ENCODE measurements at places on chromosomes 16 and 17. TPM values are rescaled to one million over a fixed set of nuclear protein-coding genes. Genes with fewer than 3 reads are reported as not detected.

The UNC45B gene
- not detected for total RNA-seq

The FADS6 gene
- 0.03 TPM for total RNA-seq

The RNF135 gene
- total RNA-seq = 22.6 TPM

The TP53TG3 gene
- 0.28 TPM for total RNA-seq

The PTX4 gene
- not detected for total RNA-seq

The C16orf96 gene
- total RNA-seq = 0.06 TPM

The KRT26 gene
- not detected for total RNA-seq

The CAPNS2 gene
- not detected for total RNA-seq

The LRRC46 gene
- 4.8 TPM for total RNA-seq

The MPP2 gene
- 1.3 TPM for total RNA-seq

The RNF213 gene
- total RNA-seq = 45.2 TPM

The HCRT gene
- not detected for total RNA-seq

The CLEC18B gene
- total RNA-seq = 0.46 TPM

The KLHL11 gene
- total RNA-seq = 2.5 TPM

The CFAP97D1 gene
- total RNA-seq = 0.07 TPM

The CISD3 gene
- total RNA-seq = 90.7 TPM

The CRISPLD2 gene
- total RNA-seq = 4.3 TPM

The CCL7 gene
- total RNA-seq = 0.27 TPM

The WDR45B gene
- 93.4 TPM for total RNA-seq

The CD300LB gene
- total RNA-seq = 0.09 TPM

The TRIM47 gene
- 215 TPM for total RNA-seq

The PRAC1 gene
- not detected for total RNA-seq

The CPHXL2 gene
- total RNA-seq = not detected

The CCP110 gene
- 7.3 TPM for total RNA-seq

The TNFRSF17 gene
- not detected for total RNA-seq

The CCL8 gene
- total RNA-seq = not detected

The SPN gene
- total RNA-seq = not detected

The CCL5 gene
- 0.80 TPM for total RNA-seq

The EXOC3L1 gene
- 0.05 TPM for total RNA-seq

The KRTAP16-1 gene
- not detected for total RNA-seq

The TK1 gene
- 193 TPM for total RNA-seq

The CCL17 gene
- total RNA-seq = not detected

The BAHCC1 gene
- 8.5 TPM for total RNA-seq
